ENCODE measurements at places on chromosomes 16 and 17.

GRCh38 chr16:22675745-22676540 lies 138.0 kb upstream of the HS3ST2 start:
- no peak for DNase-seq

- DNase-seq: peak; percentile 92
Measured at GRCh38 chr16:69150146-69150865, 17.9 kb downstream of the UTP4 start.

DNA sequence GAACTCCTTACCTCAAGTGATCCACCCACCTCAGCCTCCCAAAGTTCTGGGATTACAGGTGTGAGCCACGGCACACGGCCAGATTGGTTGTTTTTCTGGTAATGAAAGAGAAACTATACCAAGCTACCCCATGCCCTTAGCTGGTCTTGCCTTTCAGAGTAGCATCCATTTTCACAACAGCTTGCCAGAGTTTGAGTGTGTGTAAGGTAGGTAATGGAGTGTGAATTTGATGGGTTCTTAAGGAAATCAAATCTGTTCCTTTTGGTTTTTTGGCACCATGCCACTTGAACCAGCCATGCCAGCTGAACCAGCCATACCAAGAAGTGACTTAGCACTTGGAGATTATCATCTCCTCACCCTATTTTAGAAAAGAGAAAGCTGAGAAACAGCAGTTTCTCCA lies 5.1 kb downstream of the CALCOCO2 start:
- no peak for DNase-seq

GRCh38 chr17:80924807-80925610 lies 66.6 kb upstream of the CHMP6 start:
- no peak for DNase-seq

GRCh38 chr17:57424777-57425188 lies 168.5 kb downstream of the MSI2 start:
- peak; percentile 48 for DNase-seq

DNA sequence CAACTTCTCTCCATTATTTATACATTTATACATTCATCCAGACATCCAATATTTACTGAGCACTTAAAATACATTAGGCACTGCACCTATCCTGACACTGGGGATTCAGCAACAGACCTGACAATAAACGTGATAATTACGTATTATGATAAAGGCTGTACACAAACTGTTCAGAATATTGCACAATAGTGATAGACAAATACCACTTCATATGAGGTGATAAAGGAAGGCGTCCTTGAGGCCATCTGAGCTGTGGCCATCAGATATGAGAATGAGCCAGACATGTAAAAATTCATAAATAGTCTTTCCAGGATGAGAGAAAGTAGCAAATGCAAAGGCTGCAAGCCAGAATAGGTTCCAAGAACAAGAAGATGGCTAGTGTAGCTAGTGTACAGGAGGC lies 8.6 kb downstream of the USP32 start:
- no peak for DNase-seq

DNA sequence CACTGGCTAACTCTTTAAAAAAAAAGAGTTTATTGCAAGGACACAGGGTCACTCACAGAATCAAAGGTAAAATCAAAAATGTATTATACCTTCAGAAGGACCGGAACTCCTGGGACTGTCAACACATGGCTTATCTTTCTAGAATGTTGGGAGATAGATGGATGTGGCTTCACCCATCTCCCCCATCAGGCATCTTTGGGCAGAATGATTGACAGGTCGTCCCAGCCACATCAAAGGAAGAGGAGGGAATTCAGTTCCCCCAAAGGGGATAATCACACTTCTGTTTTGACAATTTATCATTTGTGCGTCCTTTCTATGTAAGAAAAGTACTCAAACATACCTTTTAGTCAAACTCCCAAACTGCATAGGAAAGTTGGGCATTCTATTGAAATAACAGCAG lies 228.6 kb upstream of the CDH5 start:
- no peak for DNase-seq

GRCh38 chr17:9895923-9896322 lies 9.1 kb downstream of the RCVRN start:
- peak; percentile 23 for DNase-seq

GRCh38 chr16:69240331-69240730 lies 53.4 kb downstream of the SNTB2 start:
- peak; percentile 29 for DNase-seq

- no peak for DNase-seq
Measured at GRCh38 chr17:72255481-72255880, 134.7 kb downstream of the SOX9 start.

DNA sequence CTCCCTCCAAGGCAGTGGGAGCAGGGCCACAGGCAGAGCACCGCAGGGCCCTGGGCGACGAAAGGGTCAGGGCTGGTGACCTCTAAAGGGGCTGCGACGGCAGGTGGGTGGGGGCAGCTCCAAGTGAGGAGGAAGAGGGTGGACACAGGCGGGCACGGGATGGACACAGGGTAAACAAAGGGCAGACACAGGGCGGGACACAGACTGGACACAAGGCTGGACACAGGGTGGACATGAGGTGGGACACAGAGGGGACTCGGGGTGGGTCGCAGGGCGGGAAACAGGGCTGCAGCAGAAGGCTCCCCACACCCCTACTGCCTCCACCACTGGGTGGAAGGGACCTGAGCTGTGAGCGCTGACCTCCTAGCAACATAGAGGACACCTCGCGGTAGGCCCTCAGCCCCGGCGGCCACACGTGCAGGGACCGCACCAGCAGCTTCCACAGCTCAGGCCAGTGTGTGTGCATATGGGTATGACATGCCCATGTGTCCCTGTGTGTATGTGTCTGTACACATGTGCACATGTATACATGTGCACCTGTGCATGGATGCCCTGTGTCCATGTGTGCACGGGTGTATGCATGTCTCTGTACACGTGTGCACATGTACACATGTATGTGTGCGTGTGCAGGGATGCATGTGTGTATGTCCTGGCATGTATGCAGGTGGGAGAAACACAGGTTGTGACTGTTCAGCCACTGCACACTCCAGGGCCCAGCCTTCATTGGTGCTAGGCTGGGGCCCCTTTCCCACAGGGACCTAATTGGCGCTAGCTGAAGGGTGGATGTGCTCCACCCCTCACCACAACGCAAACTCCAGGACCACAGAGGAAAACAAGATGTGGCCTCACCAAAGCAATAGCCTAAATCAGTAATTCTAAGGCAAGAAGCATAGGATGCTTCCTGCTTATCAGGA lies 7.6 kb downstream of the LMF1 start:
- no peak for DNase-seq

DNA sequence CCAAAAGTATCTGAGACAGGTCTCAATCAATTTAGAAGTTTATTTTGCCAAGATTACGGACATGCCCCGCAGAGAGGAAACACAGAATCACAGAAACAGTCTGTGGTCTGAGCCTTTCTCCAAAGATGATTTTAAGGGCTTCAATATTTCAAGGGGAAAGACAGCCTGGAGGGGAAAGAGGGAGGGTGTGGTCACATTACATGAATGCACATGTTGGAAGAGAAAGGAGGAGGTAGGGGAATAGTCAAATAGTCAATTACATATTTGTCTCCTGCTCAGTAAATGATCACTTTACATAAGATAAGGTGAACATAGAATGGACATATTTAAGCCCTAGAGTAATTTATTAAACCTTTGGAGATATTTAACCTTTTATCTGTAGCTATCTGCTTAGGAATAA lies 12.3 kb downstream of the UNC45B start:
- no peak for DNase-seq

- no peak for DNase-seq
Measured at GRCh38 chr17:284676-285355, 67.8 kb downstream of the RPH3AL start.

- DNase-seq: peak; percentile 34
Measured at GRCh38 chr16:79380995-79381602, 219.4 kb downstream of the MAF start.

DNA sequence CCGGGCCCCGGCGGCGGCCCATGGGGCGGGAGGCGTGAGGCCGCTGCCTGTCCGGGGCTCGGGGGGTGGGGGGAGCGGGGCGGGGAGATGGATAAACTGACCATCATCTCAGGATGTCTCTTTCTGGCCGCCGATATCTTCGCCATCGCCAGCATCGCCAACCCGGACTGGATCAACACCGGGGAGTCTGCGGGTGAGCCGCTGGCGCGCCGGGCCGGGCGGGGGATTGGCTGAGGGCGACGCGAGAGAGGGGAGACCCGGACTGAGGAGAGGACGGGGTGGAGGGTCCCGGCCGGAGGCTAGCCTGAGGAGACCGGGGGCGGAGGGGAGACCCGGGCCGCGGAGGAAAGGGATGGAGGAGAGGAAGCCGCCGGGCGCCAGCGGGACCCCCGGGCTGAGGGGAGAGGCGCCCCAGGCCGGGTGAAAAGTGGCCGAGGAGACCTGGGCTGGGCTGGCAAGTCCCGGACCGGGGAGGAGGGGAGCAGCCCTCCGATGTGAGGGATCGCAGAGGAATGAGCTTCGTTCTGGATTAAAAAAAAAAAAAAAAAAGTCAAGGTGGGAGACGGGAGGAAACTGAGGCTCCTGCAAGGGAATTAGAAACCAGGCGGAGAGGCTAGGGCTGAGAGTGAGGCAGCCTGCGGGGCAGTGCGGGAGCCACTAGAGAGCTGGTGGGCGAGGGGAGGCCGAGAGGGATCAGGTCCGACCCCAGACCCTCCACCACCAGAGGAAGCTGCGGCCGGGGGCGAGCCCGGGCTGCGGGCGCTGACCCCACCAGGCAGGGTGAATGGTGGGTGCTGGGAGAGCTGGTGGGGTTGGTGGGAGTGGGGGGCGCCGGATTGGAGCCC lies 526 bp downstream of the MOSMO start:
- no peak for DNase-seq

DNA sequence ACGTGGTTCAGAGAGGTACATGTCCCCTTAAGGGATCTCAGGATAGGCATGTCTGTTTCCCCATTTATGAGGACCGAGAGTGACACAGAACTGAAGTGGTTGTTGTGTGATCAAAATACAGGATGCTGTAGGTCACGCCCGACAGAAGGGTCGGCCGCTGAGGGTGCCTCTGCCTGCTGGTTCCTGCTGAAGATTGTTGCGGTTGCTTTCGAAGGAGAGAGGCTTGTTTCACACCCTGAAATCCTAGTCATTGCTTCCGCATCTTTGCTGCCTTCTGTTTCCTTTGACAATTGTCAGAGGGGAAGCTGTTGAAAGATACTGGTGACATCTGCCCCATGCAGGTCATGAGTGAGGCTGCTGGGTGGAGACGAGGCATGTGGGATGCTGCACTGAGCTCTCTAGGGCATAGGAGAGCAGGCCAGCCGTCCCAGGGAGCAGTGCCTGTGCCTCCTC lies 3.8 kb upstream of the NAT9 start:
- DNase-seq: no peak

GRCh38 chr17:15957206-15957605 lies 12.3 kb downstream of the ADORA2B start:
- DNase-seq: no peak
